Activated CD4-positive, alpha-beta T cell treated with anti-CD3 and anti-CD28 coated beads, Interleukin-2, amount 10 ng/mL, durations not matched to agents 7 days and 5 days (primary cell): ENCODE measurements at places on chromosomes 1 and 21.
A peak's percentile ranks its signal among the peaks of the same experiment; 100 is the strongest.

GRCh38 chr1:100703716-100704115 is 15.8 kb upstream of the VCAM1 start:
- no peak for DNase-seq

- DNase-seq = no peak
Observed at GRCh38 chr21:32114419-32115035, 164.3 kb downstream of the MIS18A start.

DNA sequence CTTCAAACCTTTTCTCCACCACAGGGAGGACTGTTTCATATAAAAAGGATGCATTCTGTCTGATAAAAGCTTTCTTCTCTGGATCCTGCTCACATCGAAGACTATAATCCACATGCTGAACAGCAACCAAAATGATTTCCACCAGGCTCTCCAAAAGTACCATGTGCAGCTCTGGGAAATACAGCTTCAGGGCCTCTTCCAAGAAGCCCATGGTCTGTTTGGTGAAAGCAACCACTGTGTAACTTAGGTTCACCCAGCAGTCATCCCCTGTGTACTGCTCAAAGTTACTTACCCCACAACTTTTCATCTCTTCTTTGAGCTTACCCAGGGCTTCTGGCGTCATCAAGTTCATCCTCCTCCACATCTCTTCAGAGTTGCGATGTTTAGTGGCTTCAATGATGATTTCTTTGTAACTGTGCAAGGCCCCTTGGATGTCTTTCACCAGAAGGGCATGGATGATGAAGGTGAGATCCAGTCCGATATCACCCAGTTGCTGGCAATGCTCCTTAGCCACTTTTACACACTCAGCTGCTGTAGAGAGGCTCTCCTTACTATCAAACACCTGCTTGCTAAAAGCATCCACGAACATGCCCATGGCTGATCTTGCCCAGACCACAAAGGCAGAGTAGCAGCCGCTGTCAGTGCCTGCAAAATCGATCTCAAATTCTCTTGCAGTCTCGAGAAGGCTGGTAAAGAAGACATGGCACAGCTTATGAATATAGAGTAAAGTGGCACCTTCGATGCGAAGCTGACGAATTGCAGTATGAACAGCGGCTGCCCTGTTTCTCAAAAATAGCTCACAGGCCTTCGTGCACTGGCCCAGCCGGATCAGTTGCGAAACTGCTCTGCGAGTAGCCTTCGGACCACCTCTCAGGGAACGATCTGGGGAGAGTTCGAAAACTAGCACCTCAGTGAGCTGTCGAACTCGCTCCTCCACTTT is 1.7 kb downstream of the EXOC8 start:
- no peak for DNase-seq

GRCh38 chr1:116352349-116352813 is 20.7 kb upstream of the ATP1A1 start:
- peak; percentile 37 for DNase-seq

GRCh38 chr1:201693890-201694607 is 134.9 kb upstream of the IPO9 start:
- DNase-seq = no peak

DNA sequence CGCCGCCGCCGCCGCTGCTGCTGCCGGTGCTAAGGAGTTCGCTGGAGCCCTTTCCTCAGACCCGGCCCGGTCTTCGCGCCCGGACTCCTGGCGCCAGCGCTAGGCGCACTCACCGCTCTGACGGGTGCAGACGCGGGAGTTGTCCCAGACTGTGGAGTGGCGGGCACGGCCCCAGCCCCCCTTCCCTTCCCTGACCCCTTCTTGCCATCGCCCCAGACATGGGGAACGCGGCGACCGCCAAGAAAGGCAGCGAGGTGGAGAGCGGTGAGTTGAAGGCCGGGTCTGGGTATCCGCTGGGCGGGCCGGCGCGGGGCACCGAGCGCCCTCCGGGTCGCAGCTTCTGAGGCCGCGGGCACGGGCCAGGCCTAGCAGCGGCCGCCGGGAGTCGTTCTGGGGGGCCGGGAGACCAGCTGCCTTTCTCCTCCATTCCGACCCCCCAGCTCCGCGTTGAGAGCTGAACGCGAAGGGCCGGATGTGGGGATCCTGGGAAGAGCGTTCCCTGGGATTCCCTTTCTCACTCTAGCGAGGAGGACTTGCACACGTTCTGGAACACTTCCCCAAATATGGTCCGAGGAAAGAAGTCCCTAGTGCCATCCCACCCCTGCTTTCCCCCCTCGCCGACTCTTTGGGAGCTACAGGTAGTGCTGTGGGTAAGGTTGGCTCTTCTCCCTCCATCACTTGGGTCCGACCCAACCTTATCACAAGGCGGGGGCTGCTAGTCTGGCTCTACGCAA is 65.8 kb upstream of the PRKACB start:
- no peak for DNase-seq

GRCh38 chr1:51616490-51616889 is 402 bp upstream of the OSBPL9 start:
- no peak for DNase-seq

GRCh38 chr1:115293899-115294298 is 44.1 kb downstream of the NGF start:
- DNase-seq = no peak

DNA sequence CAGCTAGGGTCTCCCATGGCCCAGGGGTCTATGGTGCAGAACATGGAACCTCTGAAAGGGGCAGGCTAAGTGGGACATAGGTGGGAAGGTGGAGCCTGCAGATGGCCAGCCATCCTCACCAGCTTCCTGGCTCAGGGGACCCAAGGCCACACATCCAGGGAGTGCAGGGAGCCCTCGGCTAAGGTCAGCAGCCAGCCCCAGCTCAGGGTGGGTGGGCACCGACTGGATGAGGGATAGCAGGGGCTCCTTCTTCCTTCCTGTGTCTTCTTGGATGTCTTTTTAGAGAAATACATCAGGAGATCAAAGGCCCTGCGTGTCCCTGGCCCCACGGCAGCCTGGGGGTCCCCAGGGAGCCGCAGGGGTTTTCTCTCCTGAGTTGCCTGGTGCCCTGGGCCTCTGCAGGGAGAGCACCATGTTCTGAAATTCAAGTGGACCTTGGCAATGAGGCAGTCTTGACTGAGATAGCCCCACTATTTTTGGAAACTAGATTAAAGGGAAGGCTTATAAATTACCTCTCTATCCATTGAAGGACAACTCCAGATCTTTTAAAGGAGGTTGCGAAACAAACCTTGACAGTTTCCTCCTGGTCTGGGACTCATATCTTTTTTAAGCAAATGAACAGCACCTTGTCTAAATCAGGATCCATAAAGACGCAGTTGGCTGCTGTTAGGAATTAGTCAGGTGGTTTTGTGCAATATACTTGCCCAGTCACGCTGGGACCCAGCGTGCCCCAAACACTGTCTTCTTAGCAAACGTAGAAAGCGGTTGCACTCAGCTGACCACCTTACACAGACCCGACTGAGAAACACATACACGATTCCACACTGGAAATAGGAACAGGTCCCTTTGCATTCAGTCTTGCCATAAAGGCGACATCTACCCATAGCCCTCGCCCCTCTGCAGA is 242.3 kb downstream of the TOMM20 start:
- no peak for DNase-seq

GRCh38 chr1:26496861-26497260 is 24.6 kb downstream of the HMGN2 start:
- DNase-seq = no peak

DNA sequence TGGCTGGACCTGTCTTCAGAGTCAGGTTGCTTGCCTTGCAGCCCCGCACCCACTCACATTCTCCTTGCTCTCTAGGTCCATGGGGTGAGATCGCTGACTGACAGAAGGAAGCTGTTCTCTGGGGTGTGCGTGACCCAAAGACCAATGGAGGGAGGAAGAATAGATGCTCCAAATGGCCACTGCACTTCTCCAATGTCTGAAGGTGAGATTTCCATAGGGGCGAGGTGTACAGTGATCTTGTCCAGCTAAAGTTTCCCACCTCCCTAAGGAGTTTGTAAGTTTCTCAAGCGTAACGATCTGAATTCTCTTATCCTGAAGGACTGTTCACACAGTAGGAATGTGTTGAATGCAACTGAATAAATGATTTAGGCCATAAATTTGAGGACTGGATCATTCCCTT is 211.9 kb upstream of the IRF2BP2 start:
- no peak for DNase-seq

DNA sequence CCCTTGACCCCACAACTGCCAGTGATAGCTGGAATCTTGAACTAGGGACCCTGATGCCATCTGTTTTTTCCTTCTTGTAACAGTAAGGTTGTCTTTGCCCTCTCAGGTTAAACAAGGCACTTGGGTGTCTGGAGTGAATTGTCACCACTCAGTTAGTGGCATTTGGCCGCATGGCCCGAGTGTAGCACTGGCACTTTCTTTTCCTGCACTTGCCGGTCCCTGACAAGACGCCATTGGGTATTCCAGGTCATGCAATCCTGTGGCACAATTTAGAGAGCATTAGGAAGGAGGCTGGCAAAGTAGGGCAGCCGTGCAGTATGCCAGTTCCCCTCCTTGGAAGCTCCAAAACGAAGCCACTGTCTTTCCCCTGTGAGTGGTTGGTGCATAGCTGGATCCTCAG is 70.8 kb downstream of the MRPS6 start:
- DNase-seq = no peak

DNA sequence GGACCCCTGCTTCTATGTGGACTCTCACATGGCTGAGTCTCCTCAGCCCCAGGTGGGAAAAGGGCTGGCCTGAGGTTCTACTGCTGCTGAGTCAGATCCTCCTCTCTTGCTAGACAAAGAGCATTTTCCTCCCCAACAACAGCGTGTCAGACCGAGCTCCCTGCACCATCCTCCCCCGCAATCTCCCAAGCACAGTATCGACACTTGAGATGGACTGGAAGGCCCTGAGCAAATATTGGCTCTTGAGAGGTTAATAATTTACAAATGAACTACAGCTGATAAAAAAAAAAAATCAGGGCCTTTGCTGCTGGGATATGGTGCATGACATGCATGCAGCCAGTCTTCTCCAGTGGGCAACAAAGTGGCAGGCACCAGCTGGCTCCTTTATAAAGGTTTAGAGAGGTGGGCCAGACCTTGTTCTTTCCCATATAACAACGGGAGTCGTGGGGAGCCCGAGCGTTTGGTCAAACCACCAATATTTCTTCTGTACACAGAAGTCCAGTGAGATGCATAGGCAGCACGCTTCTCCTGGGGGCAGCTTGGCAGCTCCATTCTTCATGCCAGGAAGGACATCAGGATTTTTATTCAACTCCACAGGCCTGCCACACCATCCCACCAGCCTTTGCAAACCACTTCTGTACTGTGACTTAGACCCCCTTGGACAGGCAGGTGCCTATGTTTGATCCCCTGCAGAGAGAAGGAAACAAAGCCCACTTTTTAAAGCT is 55.4 kb upstream of the CAMK1G start:
- no peak for DNase-seq

DNA sequence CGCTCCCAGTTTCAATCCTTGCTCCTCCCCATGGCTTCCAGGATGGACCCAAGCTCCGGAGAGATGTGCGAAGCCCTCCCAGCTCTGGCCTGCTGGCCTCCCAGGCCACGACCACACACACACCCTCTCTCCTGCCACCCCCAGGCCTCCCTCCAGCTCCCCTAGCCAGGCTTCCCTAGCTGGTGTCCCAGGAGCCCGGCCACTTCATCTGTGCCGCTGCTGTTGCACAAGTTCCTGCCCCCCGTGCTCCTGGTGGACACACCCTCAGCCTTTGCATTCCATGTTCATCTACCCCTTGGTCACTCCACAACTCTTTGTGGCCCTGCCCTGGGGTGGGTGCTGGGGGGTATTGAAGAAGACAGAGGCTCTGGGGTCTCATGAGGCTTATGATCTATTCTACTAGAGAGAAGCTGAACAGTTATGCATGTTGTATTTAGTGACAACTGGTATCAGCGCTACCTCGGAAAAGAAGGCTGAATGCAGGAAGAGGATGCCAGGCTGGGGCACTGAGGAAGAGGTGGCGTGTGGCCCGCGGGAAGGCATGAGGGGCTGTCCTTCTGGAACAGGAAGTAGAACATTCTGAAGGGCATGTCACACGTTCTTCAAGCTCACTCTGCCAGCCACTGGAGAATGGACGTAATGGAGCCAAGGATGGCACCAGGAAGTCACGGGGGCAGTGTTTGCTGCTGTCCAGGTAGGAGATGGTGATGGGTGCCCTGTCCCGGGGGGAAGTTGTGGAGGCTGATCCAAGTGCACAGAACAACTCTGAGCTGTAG is 172.4 kb downstream of the PSMG1 start:
- DNase-seq = no peak

GRCh38 chr21:33064623-33065390 is 5.1 kb upstream of the OLIG1 start:
- no peak for DNase-seq

DNA sequence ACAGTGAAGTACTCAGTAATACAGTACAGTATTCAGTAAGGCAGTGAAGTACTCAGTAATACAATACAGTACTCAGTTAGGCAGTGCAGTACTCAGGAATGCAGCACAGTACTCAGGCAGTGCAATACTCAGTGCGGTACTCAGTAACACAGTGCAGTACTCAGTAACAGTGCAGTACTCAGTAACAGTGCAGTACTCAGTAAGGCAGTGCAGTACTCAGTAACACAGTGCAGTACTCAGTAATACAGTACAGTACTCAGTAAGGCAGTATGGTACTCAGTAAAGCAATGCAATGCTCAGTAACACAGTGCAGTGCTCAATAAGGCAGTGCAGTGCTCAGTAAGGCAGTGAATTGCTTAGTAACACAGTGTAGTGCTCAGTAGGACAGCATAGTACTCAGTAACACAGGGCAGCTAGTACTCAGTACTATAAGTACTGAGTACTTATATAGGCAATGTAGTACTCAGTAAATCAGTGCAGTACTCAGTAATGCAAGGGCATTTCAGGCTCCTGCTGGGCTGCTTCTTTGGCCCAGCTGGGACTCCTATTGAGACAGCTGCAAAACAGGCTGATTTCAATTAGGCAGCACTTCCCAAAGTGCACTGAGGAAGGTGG is 411.3 kb downstream of the DISC1 start:
- no peak for DNase-seq

GRCh38 chr1:201309416-201309815 is 26.1 kb downstream of the PKP1 start:
- no peak for DNase-seq

DNA sequence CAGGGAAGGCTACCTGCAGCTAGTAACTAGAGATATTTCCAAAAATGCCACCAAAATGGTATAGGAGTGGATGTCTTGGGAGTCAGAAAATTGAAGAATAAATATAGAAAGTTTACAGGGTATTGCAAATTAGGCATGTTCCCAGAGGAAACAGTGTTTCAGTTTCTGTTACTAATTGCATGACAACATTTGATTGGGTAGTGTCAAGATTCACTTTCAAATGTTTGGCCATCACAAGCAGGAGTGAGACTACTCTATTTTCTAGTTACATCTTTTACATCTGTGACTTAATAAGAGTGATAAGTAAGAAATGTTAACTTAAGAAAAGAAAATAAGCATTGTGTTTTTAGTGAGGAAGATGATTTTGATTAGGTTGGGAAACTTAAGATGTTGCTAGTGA is 30.2 kb downstream of the AMY1C start:
- DNase-seq = no peak

GRCh38 chr1:154391086-154391770 is 13.9 kb upstream of the IL6R start:
- no peak for DNase-seq

DNA sequence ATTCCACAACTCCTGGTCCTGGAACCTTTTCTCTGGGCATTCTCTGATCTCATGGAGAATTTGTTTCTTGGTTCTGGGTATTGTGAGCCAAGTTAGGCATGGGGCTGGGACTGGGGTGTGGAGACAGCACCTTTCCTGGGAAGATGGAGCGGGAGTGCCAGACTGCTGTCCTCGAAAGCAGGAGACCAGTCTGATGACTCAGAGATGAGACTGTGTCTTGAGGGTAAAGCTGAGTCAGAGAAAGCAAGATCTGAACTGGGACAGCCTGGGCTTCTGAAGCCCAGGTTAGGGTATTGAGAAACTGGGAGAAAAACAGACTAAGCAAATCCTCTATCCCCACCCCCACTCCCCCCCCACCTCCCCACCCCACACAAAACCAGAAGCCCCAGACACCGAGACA is 2.2 kb upstream of the KANK4 start:
- no peak for DNase-seq
